ENCODE measurements at places on chromosomes 6 and 20. TPM values are rescaled to one million over a fixed set of nuclear protein-coding genes. Genes with fewer than 3 reads are reported as not detected.

- no peak for DNase-seq
Measured at GRCh38 chr20:53426766-53427312, 166.8 kb downstream of the ZNF217 start.

The OPRM1 gene
- not detected for total RNA-seq

GRCh38 chr6:42565823-42566613 is 2.2 kb downstream of the UBR2 start:
- DNase-seq = no peak

The CCN6 gene
- not detected for total RNA-seq

The DEFB132 gene
- not detected for total RNA-seq

The GRM1 gene
- total RNA-seq = 0.13 TPM

The C20orf202 gene
- total RNA-seq = not detected

DNA sequence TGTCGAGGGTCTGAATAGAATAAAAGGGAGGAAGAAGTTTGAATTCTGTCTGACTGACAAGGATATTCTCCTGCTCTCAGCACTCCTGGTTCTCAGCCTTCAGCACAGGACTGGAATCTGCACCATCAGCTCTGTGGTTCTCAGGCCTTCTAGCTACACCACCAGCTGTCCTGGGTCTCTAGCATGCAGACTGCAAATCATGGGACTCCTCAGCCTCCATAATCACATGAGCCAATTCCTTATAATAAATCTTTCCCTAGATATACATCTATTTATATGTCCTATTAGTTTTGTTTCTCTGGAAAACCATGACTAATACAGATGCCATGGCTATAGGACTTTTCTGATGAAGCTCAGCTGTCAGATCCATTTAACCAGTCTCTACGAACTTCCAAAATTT is 132.8 kb upstream of the ECI2 start:
- no peak for DNase-seq

The SEMG1 gene
- total RNA-seq = not detected

- DNase-seq = no peak
Measured at GRCh38 chr6:111993342-111993741, 60.6 kb upstream of the CCN6 start.

GRCh38 chr6:15042938-15043337 is 202.9 kb upstream of the JARID2 start:
- no peak for DNase-seq

The LY6G5C gene
- total RNA-seq = 1.6 TPM

DNA sequence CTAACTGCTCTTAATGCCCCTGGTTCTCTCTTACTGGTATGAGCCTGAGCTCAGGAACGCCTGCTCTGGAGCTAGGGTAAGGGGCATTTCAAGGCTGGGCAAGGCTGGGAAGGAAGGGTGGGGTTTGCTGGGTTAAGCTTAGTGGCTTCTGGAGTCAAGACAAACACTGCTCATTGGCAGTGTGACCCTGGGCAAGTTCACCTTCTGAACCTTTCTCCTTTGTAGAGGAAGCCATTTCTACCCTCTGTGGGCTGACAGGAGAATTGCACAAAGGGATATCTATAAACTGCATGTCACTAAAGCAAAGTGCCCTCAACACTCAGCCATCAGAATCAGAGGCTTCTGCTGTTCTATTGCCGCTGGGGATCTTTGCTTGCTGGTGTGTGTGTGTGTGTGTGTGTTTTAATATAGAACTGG is 20.3 kb upstream of the LRRN4 start:
- DNase-seq = no peak

- no peak for DNase-seq
Measured at GRCh38 chr20:64100946-64101688, 6.2 kb downstream of the NPBWR2 start.

- no peak for DNase-seq
Measured at GRCh38 chr6:87828044-87828443, 126.0 kb upstream of the AKIRIN2 start.

The VSTM2L gene
- 0.22 TPM for total RNA-seq

DNA sequence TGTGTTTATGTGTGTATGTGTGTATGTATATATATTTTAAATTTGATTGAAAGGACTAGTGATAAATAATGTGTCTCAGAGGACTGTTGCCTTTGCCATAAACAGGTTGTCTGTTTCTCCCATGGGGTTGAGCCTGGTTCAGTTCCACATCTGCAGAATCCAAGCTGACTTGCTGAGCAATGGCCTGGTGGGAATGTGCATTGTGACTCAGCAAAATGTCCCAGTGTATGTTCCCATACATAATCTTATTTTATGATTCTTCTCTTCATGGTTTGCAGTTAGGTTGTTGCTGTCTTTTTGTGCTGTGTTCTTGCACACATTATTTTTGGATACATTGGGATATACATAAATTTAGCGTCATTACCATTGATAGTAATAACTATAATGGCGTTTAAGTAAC is 115.6 kb upstream of the SLC24A3 start:
- DNase-seq = no peak

GRCh38 chr6:105458551-105458950 is 55.7 kb upstream of the PREP start:
- DNase-seq = no peak

The EPB41L1 gene
- 6.7 TPM for total RNA-seq

The SIRT5 gene
- total RNA-seq = 2.7 TPM
